ENCODE measurements at places on chromosomes 3 and 15. TPM values are rescaled to one million over a fixed set of nuclear protein-coding genes. Genes with fewer than 3 reads are reported as not detected.

The MYZAP gene
- 0.16 TPM for polyA plus RNA-seq

The GPR176 gene
- 9.8 TPM for polyA plus RNA-seq

The PSTPIP1 gene
- not detected for polyA plus RNA-seq

The EPB42 gene
- not detected for polyA plus RNA-seq

The VIPR1 gene
- 5.0 TPM for polyA plus RNA-seq

All from neural cell (in vitro differentiated cells).